ENCODE measurements at places on chromosomes 3 and 15.

- DNase-seq, result no peak
Measured at GRCh38 chr3:127959873-127960272, 44.8 kb downstream of the KBTBD12 start.

DNA sequence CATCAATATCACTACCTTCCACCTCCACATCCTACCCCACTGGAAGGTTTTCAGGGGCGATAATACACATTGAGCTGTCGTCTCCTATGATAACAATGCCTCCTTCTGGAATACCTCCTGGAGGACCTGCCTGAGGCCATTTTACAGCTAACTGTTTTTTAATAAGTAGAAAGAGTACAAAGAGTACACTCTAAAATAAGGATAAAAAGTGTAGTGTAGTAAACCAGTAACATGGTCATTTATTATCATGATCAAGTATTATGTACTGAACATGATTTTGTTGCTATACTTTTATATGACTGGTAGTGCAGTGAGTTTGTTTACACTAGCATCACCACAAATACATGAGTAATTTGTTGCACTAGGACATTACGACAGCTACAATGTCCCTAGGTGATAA, 46.6 kb upstream of the SSR3 start:
- DNase-seq, result no peak

GRCh38 chr15:70892912-70893560, 410 bp downstream of the LRRC49 start:
- no peak for DNase-seq

GRCh38 chr3:70180664-70181063, 131.8 kb downstream of the MDFIC2 start:
- no peak for DNase-seq

- no peak for DNase-seq
Measured at GRCh38 chr15:78772738-78773137, 38.5 kb downstream of the ADAMTS7 start.

DNA sequence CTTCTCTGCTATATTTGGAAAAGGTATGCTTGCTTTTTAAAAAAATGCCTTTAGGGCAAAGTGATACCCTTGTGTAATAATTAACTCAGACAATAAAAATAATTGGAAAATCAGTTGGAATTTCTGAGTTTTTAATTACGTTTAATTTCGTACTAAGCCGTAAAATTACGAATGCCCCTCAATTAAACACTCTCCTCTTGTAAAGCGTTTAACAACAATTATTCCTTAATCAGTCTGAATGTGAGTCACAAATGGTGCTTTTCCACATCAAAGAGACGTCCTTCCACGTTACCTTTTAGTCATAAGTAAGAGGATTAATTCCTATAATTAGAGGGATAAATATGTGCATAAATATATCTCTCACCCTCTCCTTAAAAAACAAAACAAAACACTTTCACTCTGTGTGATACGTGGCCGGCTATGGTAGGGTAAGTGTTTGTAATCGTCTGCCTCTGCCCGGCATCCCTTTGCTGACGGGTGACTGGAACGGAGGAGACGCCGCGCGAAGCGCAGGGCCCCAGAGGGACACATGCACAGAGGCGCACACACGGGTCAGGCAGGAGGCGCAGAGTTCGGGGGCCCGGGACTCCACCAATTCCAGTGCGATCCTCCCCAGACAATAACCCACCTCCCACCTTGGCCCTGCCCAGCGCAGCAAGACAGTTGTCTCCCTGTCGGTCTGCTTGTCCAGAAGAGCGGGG, 9.7 kb upstream of the MEIS2 start:
- no peak for DNase-seq

- DNase-seq, result no peak
Measured at GRCh38 chr3:154904328-154904727, 175.8 kb upstream of the MME start.

GRCh38 chr15:52749258-52749657, 40.9 kb downstream of the ONECUT1 start:
- DNase-seq, result no peak

Measured in globus pallidus (tissue), 1 donor.